ENCODE measurements at places on chromosomes 7 and 10.

DNA sequence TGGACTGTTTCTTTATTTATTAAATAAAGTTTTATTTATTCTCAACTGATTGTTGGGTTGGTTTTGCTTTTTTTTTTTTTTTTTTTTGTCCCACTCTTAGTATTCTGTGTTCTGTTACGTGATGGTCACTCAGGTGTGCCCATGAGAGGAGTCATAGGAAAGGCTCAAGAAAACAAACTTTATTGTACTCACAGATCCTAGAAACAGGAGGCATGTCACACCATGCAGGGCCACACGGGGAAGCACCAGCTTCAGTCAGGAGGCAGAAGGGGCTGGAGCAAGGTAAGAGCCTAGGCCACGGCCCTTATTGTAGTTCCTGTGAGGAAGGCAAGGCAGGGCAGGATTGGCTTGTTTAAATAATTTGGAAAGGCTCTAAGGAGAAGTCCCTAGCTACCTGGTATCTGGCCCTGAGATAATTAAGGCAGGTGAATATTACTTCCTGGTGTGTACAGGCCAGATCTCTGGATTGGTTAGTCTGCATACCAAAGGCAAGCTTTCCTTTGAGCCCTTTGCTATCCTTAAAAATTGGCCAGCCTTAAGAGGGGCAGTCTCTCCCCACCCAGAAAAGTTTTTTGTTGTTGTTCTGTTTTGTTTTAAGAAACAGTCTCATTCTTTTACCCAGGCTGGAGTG lies 8.3 kb downstream of the ATOH7 start:
- DNase-seq, result no peak

- no peak for DNase-seq
Measured at GRCh38 chr10:96789571-96790108, 42.5 kb upstream of the LCOR start.

- peak; percentile 3 for DNase-seq
Measured at GRCh38 chr7:70525991-70526390, 606.0 kb upstream of the GALNT17 start.

- DNase-seq, result peak; percentile 89
Measured at GRCh38 chr10:35372329-35372728, 36.0 kb downstream of the CCNY start.

- DNase-seq, result peak; percentile 77
Measured at GRCh38 chr10:119803264-119803663, 69.4 kb downstream of the MCMBP start.

- no peak for DNase-seq
Measured at GRCh38 chr7:21281193-21281592, 146.7 kb upstream of the SP4 start.

GRCh38 chr7:35498416-35498815 lies 196.5 kb downstream of the HERPUD2 start:
- no peak for DNase-seq

- DNase-seq, result no peak
Measured at GRCh38 chr10:50503661-50504320, 120.0 kb downstream of the SGMS1 start.

Measured in GM23248 (cell line).